Stimulated activated CD8-positive, alpha-beta memory T cell treated with anti-CD3 and anti-CD28 coated beads, Interleukin-4, amount 100 ng/mL, for 4 hours (primary cell): ENCODE measurements at places on chromosomes 1 and 21.

DNA sequence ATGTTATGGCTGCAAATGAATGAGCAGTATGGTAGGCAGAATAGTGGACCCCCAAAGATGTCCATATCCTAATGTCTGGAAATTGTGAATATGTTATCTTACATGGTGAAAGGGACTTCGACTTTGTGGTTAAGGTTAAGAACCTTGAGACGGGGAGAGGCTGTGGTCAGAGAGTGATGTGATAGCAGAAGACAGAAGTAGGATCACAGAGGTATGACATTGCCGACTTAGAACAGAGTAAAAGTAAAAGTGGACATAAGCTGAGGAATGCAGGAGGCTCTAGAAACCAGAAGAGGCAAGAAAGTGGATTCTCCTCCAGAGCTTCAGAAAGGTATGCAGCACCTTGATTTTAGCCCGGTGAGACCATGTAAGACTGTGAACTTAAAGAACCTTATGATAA lies 74.6 kb downstream of the CTH start:
- DNase-seq, result no peak

DNA sequence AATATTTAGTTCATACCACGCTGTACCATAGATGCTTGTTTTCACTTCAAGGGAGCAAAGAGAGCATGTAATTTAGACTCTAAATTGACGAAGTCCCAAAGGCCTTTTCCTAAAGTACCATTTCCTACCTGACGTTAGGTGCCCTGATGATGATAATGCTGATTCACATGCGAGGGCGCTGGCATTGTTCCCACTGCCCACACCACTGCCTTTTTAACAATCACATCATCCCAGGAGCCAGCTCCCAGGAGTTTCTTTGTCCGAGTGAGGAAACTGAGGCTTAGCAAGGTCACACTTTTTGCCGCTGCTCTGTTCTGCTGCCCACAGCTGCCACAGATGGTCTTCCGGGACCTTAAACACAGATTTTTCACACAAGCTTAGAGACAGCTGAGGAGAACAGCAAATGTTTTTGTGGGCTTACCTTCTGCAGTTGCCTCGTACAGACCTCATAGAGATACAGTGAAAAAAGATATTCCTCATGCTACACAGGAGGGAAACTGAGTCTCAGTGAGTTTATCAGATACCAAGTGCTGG lies 69.4 kb downstream of the EVA1C start:
- DNase-seq, result no peak

- DNase-seq, result no peak
Observed at GRCh38 chr1:37040773-37041172, 6.5 kb upstream of the GRIK3 start.

GRCh38 chr1:21175324-21175669 lies 1.4 kb downstream of the EIF4G3 start:
- no peak for DNase-seq

DNA sequence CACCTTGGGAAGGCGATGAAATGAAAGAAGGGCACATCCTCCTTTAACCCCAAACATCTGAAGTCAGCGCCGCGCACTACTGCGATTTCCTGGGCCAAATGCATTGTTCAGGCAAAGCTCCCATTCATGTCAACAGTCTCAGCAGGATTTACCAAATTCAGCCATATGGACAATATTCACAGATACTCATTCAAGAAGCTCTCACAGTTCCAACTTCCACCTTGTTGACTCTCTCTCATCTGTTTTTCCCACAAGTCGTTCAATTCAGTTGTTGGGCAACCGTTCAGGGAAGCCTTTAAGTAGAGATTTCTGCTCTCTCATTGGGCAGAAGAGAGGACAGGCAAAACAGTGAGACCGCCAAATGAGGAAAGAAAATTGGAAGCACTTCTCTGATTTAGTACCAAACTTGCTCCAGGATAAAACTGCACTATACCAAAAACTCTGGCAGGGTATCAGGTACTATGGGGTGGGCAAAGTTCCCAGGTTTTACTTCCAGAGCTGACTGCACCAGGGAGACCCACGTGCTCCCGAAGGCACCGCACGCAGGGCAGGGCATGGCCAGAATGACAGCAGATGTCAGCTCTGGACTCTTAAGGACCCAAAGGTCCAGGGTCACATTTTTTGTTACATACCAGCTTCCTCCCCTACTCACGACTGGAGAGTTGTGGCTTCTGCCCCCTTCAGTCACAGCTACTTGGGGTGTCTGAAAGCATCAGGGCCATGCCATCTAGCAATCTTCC lies 668.8 kb downstream of the KIF26B start:
- no peak for DNase-seq

DNA sequence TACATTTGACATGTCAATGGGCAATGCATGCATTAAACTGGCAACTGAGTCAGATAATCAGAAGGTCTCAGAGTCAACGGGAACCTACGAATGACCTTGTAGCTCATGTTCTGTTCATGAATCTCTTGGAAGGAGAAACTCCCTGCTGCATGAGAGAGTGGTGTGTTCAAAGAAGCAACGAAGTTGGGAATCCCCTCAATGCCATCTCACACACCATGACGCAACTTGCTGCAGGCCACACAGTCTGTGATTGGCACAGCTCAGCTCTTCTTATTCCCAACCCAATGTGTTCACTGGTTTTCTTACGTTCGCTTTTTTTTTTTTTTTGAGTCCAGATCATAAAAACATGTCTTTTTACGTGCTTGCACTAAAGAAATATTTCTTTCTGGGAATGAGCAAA lies 53.5 kb upstream of the PRDM2 start:
- DNase-seq, result no peak

DNA sequence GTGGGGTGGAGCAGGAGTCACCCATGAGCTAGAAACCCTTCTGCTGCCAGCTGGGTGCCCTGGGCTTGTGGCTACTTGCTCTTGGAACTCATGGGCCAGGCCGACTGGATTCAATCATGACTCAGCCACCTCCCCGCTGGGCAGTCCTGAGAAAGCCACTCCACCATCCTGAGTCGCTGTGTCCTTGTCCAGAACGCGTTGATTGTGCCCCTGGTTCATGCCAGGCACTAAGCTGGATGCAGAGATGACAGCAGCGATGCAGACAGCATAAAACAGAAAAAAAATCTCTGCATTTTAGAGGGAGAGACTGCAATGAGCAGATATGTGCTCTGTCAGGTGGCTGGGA lies 10.6 kb downstream of the PADI1 start:
- DNase-seq, result no peak

- DNase-seq, result no peak
Observed at GRCh38 chr1:50156241-50157010, 47.7 kb downstream of the ELAVL4 start.
